Smooth muscle cell of the umbilical artery (primary cell): ENCODE measurements at places on chromosomes 16 and 17. TPM values are rescaled to one million over a fixed set of nuclear protein-coding genes. Genes with fewer than 3 reads are reported as not detected.

Gene RNU2-1
- total RNA-seq: not detected in 2 replicates

Gene KRTAP9-4
- not detected in 2 replicates for total RNA-seq

Gene DNAAF1
- under 0.01 TPM in 1 of 2 replicates, not detected in the other for total RNA-seq

Gene KRT40
- not detected in 2 replicates for total RNA-seq

Gene C17orf67
- total RNA-seq: 0.59 and 0.78 TPM in 2 replicates

Gene MFAP4
- 4.6 and 41.3 TPM in 2 replicates for total RNA-seq

Gene PRSS27
- 0.30 and 0.42 TPM in 2 replicates for total RNA-seq

Gene HS3ST3B1
- total RNA-seq: 9.2 and 17.5 TPM in 2 replicates

Gene HOXB1
- total RNA-seq: not detected in 2 replicates

Gene OR1D2
- not detected in 2 replicates for total RNA-seq

Gene NPIPA7
- 0.89 and 1.2 TPM in 2 replicates for total RNA-seq

Gene WNK4
- total RNA-seq: 1.5 and 5.3 TPM in 2 replicates

Gene CSNK2A2
- total RNA-seq: 35.3 and 49.3 TPM in 2 replicates

Gene ABCA3
- total RNA-seq: 1.5 and 5.3 TPM in 2 replicates

Gene CCL5
- under 0.01 and 0.14 TPM in 2 replicates for total RNA-seq

Gene GRAPL
- total RNA-seq: not detected in 2 replicates

Gene MAPT
- total RNA-seq: under 0.01 and 0.69 TPM in 2 replicates

Gene HID1
- total RNA-seq: 0.18 and 0.30 TPM in 2 replicates
